GM12865 (cell line): ENCODE measurements at places on chromosomes 6 and 20.

- DNase-seq: no peak
These were observed 188.0 kb upstream of the RAB32 start for GRCh38 chr6:146355521-146356100.

DNA sequence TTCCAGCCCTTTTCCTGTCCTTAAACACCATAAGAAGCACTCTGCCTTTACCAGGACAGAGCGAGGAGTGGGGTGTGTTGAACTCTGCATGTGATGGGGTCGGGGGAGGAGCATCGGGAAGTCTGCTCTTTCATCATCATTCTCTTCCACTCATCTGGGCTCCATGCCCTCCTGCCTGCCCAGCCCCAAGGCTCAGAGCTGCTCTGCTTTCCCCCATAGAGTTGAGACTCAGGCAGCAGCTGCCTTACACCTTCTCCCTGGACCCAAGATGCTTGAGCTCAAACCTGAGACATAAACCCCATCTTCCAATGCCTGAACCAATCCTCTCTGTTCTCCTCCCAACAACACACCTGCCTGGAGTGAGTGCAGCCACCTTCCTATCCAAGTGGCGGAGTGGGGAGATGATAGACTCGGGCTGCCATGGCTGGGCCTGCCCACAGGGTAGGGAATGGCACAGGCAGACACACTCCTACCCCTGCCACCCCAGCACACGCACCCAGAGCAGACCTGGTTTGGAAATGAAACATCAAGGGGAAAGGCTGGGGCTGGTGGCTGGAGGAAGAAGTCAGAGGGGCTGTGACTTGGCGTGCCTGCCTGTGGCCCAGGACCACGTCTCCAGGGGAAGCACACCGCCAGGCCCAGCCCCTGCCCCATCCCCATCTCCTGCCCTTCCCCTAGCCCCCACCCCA is 28.4 kb downstream of the TFEB start:
- DNase-seq: peak; percentile 81

DNA sequence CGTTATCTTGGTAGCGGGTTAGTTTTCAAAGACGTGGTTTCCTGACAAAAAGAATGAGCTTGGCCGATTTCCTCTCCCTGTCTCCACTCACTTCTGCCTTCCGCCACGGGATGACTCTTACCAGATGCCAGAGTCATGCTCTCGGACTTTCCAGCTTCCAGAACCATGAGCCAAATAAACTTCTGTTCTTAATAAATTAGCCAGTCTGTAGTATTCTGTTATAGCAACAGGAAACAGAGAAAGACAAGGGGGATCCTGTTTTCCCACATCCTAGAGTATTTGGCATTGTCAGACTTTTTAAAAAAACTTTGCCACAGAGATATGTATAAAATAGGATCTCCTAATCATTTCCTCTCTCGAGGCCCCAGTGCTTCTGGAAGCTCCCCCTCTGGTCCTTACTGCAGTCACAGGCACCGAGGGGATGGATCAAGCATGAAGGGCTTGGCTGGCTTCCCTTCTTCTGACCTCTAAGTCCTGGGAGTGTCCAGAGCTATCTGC is 84.9 kb upstream of the NAA20 start:
- DNase-seq: no peak

GRCh38 chr6:18078866-18079265 is 43.6 kb downstream of the NHLRC1 start:
- DNase-seq: no peak

DNA sequence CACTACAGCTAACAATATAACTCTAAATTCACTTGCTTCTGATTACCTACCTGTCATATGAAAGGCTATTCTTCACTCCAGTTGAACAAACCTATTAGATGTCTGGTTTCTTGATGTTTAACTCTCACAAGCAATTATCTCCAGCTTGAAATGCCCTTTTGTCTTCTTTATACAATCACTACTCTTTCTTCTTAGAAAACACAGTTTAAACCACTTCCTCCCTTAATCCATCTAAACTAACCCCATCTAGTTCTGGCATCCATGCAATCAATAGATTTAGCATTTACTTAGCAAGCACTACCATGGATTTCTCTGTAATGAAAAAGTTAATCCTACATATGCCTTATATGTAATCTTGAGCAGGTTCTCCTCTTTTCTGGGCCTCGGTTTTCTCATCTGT is 127.3 kb downstream of the ATXN1 start:
- no peak for DNase-seq

- DNase-seq: no peak
These were observed 136.4 kb upstream of the KCNG1 start for GRCh38 chr20:51159303-51159702.

GRCh38 chr6:13446381-13446780 is 41.0 kb downstream of the GFOD1 start:
- DNase-seq: no peak

DNA sequence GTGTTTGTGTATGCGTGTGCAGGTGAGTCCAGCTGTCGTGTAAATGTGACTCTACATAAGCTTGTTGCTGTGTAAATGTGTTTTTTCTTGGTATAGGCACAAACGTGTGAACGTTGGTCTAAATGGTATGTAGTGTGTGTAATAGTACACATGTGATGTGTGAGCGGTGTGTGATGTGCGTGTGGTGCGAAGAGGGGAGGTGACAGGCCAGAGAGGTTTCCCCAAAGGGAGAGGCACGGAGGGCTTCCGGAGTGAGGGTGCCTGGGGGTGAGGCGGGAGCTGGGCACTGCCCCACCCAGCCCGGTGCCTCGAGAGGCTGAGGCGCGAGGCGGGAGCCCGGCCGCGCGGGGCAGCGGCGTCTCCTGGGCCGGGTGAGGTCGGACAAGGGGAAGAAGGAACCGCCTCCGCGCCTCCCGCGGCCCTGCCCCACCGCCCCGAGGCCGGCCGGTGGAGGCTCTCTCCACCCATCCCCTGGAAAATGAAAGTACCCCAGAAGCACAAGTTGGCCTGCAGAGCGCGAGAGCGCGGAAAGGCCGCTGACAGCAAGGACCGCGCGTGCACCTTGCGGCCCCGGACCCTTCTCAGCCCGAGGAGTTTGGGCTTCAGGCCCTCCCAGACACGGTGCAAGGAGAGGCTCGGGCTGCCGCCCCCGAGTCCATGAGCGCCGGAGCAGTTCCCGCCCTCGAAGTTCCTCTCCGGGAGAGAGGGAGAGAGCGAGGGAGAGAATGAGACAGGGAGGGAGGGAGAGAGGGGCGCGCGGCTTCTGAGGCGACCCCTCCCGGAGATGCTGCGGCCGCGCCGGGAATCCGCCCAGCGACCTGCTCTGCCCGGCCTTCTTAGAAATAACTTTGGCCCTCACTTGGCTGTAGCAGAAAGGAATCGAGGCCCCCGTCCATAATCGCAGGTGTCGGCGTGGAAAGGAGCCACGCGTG is 43.2 kb upstream of the OSTM1 start:
- peak; percentile 50 for DNase-seq

DNA sequence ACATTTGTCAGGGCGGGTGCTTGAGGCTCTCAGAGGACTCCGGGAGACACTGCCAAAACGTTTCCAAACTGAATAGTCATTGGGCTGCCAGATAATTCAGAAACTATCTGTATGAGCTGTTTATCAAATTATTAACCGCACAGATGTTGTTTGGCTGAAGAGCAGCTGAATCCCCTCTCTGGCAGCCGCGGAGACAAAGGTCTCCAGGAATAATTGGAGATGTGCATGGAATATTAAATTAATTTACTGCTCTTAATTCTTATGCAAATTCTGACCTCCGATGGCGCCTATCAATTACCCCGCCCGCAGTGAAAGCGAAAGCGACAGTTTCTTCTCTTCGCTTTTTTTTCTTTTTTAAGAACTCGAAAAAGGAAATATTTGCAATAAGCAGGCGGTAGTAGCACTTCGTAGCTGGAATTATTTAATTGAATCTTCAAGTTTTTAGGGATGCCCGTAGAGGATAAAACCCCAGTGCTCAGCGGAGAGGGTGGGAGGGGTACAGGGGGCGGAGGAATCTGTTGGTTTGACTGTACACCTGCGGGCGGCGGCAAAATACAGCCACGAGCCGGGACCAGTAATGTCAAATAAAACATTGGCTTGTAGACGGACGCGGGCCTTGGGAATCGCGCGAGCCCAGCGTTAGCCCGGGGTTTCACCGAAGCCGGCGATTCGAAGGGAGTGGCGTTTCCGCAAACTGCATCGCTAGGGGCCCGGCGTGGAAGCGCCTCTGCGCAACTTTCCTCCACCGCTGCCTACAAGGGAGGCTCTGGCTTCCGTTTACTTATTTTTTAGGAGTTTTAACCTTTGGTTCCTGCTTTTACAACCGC is 6.2 kb downstream of the LINC00237 start:
- peak; percentile 55 for DNase-seq

GRCh38 chr20:44211177-44212039 is 837 bp upstream of the OSER1 start:
- DNase-seq: no peak

- DNase-seq: no peak
These were observed 4.9 kb downstream of the DDO start for GRCh38 chr6:110410511-110410910.

GRCh38 chr6:143699430-143699825 is 21.7 kb downstream of the PHACTR2 start:
- DNase-seq: no peak

DNA sequence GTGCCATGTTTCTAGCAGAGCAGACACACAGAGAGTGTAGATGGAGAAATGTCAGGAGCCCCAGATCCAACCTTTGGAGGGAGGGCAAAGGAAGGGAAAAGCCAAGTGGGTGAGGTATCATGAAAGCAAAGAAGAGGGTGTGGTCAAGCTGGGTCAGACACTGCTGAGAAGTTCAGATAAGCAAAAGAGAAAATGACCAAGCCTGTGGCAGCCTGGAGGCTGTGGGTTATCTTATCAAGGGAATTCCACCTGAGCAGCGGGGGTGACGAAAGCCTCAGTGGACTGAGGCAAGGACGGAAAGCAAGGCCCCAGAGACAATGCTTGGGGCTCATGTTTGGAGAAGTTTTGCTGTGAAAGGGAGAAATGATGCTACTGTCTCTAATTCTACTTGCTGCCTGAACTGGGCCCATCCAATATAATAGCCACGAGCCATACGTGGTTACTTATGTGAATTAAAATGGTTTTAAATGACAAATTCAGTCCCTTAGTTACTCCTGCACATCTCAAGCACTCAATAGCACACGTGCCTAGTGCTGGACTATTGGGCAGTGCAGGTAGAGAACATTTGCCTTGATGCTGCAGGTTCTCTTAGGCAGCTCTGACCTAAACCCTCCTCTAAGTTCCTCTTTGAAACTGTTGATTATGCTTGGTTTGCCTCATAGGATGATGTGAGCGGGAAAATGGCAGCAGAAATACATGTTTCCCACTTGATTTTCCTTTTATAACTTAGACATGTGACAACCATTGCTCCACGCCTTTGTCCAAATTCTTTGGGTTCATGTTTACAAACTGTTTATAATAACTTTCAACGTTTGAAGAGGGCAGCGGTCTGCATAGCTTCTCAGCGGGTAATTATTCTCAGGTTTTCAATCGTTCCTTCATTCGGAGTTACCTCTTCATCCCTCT is 63.7 kb downstream of the SLC22A23 start:
- DNase-seq: no peak

DNA sequence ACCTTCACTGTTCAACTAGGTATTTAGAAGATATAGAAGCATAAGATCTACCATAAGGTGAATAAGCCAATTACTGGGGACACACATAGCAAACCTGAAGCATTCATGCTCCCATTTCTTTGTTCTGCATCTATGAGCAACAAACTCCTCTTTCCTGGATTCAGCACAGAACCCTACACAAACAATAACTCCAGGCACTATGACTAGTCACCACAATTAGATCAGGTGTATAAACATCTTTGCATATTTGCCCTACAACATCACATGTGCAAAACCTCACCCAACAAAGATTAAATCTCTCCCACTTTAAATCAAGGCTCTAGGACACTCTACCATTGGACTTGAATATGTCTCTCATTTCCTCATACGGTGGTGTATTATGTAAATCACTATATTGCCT is 652.3 kb downstream of the EPHA7 start:
- no peak for DNase-seq

DNA sequence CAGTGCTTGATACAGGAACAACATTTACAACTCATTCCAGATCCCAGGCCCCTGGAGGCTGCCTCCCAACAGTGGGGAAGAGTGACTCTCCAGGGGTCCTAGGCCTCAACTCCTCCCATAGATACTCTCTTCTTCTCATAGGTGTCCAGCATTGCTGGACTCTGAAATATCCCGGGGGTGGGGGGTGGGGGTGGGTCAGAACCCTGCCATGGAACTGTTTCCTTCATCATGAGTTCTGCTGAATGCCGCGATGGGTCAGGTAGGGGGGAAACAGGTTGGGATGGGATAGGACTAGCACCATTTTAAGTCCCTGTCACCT is 4.2 kb downstream of the PIM1 start:
- no peak for DNase-seq

DNA sequence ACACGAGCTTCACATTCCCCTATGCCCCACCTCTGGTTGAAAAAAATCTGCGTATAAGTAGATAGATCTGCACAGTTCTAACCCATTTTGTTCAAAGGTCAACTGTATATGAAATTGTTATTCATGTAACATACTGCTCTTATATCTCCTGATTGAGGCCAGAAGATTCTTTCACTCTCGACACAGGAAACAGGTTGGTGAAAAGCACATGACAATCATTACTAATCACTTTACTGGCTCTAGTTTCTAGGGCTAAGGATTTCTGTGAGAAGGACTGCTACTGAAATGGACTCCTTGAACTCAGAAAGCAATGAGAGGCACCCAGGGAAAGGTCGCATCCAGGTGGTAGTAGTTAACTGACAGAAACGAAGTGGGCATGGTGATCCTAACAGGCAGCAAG is 21.7 kb downstream of the PDSS2 start:
- DNase-seq: no peak

- DNase-seq: no peak
These were observed 3.6 kb upstream of the RALY start for GRCh38 chr20:33990075-33990474.

DNA sequence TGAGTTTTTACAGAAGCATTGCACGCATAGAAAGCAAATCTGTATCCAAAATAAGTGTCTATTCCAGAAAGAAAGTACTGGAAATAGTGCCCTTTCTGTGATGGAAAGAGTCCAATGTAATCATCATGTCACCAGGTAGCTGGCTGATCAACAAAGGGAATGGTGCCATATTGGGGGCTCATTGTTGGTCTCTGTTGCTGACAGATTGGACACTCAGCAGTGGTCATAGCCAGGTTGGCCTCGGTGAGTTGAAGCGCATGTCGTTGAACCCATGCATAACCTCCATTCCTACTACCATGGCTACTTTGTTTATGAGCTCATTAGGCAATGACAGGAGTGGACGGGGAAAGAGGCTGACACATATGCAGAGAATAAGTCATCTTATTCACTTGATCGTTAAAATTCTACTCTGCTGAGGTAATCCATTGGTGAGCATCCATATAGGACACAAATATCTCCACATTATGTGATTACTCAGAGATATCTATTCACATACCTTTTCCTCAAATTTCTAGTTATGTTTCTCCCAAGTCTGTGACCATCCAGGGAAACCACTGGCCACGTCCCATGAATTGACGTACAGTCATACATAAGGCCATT is 560.5 kb downstream of the HAO1 start:
- no peak for DNase-seq

DNA sequence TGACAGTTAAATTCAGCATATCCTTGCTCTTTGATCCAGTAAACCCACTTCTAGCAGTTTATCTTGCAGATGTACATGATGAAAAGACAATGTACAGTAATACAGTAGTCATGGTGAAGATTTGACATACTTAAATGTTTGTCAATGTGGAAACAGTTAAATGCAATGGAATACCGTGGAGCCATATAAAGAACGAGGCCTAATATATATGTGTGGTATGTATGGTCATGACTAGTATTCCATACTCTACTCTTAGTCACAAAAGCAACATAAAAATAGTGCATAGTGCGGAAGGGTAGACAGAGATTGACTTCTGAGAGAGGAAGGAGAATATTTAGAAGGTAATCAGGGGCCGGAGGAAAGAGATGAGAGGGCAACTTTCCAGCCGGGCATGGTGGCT is 70.7 kb upstream of the ARMC2 start:
- DNase-seq: no peak
